ENCODE measurements at places on chromosomes 7 and 10.
A peak's percentile ranks its signal among the peaks of the same experiment; 100 is the strongest.

DNA sequence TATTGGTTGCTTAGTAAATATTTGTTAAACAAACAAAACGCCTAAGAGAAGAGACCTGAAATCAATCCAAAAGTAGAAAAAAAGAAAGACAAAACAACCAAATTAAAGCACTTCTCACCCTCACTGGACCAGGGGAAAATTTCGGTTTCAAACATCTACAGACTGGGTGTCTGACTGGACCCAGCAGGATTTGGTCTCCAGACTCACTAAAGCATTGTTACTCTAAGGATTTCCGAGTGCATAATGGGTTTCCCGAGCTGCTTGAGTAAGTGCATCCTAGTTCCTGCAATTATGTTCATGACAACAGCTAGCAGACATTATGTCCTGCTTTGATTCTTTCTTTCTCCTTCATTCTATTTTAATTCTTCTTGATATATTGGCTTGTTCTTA is 51.8 kb upstream of the FAM3C start:
- no peak for DNase-seq

- peak; percentile 72 for DNase-seq
These were observed 22.9 kb upstream of the C10orf105 start for GRCh38 chr10:71742301-71743088.

DNA sequence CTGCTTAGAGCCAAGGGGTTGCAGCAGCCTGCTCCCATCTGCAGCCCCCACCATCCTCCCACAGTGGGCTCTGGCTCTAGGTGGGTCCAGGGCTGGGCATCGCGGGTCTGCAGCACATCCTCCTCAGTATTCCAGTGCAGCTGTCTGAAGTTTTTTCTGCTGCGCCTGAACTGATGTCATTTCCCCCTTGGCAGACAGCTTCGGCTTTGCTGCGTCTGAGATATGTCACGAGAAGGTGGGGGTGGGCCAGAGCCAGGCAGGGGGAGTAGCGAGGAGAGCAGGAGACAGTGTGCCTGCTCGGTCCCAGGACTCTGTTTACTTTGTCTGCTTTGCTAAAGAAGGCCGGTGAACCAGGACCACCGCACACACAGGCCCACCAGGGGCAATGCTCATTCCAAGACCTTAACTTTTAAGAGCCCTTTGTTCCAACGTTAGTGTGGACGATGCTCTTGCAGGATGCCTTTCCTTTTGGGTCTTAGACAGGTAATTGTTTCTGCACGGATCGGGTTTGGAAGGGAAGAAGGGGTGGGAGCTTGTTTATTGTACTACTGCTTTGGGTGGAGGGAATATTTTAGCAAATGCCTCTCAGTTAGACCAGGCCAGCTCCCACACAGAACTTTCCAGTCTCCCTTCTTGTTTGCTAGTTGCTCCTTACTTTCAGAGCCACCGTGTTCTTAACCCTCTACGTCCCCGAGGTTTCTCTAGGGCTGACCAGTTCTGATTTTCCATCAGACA is 32.4 kb downstream of the WBP1L start:
- no peak for DNase-seq

GRCh38 chr7:91031757-91032156 is 232.5 kb upstream of the FZD1 start:
- DNase-seq, result no peak

DNA sequence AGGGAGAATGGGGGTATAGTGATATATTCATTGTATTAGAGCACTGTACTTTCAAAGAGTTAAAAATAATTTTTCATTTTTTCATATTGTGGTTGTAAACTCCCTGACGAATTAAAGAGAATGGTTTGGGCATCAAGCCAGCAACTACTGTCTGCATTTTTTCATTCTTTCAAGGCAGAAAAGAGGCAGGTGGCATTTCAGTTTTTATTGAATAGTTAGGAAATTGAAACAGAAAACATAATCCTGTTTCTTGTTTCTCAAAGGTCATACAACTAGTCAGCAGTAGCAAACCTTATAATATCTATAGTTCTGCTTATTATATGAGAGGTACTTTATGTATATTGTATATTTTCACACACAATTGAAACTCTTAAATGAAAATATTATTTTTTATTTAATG is 303.9 kb upstream of the KCND2 start:
- DNase-seq, result no peak
